ENCODE measurements at places on chromosomes 5 and 9.
A peak's percentile ranks its signal among the peaks of the same experiment; 100 is the strongest.

- no peak for DNase-seq
Measured at GRCh38 chr9:100355561-100355960, 2.8 kb upstream of the TEX10 start.

- no peak for DNase-seq
Measured at GRCh38 chr5:1642221-1642620, 118.5 kb upstream of the LPCAT1 start.

GRCh38 chr9:1048811-1049210 is 1.3 kb upstream of the DMRT2 start:
- no peak for DNase-seq

DNA sequence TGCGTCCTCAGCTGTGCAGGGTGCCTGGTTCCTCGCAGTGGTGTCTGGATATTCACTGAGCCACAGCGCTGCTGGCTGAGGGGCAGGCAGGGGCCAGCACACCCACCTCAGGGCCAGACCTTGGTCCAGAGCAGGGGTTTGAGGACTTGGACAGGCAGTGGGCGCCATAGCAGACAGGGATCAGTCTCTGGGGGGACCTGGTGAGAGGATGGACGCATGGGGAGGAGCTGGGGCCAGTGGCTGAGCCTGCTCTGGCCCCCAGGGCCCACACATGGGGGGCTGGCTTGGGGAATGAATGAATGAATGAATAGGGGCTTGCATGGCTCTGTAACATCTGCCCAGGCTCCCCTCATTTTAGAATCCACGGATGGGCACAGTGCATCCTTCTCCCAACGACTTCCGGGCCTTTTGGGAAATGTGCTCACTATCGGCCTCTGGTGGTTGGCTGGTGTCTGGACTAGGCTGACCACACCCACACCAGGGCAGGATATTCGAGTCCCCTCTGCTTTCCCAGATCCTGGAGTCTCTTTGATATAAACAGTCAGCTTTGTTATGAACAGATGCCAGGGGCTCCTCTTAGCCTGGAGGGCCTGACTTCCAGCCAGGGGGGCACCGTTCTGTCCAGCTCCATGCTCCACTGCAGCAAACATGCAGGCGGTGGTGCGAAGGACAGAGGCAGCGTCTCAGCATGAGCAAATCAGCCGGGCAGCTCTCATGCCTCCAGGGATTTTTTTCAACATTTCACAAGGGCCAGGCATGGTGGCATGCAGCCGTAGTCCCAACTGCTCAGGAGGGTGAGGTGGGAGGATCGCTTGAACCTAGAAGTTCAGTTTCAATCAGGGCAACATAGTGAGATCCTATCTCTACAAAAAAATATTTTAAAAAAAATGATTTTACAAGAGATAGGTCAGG is 62.6 kb downstream of the NEK6 start:
- peak; percentile 27 for DNase-seq

GRCh38 chr5:59542306-59542705 is 351.2 kb downstream of the PDE4D start:
- DNase-seq = no peak

GRCh38 chr5:97764700-97765099 is 581.7 kb upstream of the RIOK2 start:
- DNase-seq = no peak

GRCh38 chr5:85000671-85001070 is 616.0 kb upstream of the EDIL3 start:
- no peak for DNase-seq

GRCh38 chr9:16442622-16443021 is 427.8 kb downstream of the BNC2 start:
- no peak for DNase-seq

GRCh38 chr5:138974227-138975063 is 99.3 kb upstream of the LRRTM2 start:
- DNase-seq = peak; percentile 38

- DNase-seq = peak; percentile 19
Measured at GRCh38 chr9:27572061-27572460, 1.2 kb downstream of the C9orf72 start.

- DNase-seq = no peak
Measured at GRCh38 chr9:115413766-115414382, 295.9 kb upstream of the TNC start.

GRCh38 chr5:53397141-53397757 is 83.2 kb upstream of the FST start:
- DNase-seq = no peak

- no peak for DNase-seq
Measured at GRCh38 chr9:80968611-80969010, 720.7 kb downstream of the TLE1 start.

- DNase-seq = no peak
Measured at GRCh38 chr5:134976841-134977240, 9.1 kb downstream of the CATSPER3 start.

DNA sequence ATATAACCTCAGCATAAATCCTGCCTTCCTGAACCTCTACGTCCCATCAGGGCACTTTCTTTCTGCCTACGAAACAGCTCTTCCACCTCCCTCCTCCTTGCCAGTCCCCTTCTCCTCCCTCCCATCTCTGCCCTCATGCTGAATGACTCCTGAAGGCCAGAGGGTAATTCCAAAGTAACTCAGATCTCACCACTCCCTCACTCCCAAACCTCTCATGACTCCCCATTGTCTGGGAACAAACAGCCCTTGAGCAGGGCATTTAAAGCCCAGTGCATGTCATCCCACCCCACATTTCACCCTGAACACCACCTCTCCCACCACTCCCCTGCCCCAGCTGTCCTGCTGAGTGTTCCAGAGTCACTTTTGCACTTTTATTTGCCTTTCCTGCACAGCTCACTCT is 8.9 kb upstream of the FBP1 start:
- no peak for DNase-seq

DNA sequence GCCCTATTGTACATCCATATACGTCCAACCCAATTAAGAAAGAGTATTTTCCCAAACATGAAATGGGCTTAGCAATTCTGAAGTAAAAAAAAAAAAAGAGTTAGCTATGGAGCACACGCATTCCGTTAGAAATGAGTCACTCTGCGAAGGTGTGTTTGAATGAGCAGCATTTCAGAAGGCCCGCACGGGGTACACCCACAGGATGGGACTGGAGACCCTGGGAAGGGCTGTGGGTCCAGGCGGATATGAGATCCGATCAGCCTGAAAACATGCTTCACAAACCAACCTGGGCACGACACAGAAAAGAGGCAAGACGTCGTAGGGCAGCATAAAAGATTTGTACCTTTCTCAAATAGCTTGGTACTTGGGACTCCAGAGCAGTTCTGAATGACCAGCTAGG is 173.9 kb upstream of the KLF9 start:
- DNase-seq = no peak

- no peak for DNase-seq
Measured at GRCh38 chr5:174919351-174919750, 195.0 kb downstream of the MSX2 start.

DNA sequence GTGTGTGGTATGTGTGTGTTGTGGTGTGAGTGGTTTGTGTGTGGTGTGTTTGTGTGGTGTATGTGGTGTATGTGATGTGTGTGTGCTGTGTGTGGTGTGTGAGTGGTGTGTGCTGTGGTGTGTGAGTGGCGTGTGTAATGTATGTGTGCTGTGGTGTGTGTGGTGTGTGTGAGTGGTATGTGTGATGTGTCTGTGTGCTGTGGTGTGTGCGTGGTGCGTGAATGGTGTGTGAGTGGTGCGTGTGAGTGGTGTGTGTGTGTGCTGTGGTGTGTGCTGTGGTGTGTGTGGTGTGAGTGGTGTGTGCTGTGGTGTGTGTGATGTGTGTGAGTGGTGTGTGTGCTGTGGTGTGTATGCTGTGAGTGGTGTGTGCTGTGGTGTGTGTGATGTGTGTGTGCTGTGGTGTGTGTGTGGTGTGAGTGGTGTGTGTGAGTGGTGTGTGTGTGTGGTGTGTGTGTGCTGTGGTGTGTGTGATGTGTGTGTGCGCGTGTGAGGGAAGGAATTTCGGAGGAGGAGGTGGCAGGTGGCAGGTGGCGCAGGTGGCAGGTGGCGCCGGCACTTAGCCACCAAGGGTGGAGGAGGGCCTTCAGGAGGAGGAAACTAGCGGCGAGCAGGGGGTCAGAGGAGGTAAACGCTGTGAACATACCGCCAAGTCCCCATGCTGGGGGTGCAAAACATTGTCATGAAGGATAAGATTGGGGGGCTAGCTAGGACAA is 191.8 kb downstream of the MELK start:
- peak; percentile 60 for DNase-seq

GRCh38 chr5:177390363-177391300 is 6.4 kb downstream of the SLC34A1 start:
- peak; percentile 90 for DNase-seq

DNA sequence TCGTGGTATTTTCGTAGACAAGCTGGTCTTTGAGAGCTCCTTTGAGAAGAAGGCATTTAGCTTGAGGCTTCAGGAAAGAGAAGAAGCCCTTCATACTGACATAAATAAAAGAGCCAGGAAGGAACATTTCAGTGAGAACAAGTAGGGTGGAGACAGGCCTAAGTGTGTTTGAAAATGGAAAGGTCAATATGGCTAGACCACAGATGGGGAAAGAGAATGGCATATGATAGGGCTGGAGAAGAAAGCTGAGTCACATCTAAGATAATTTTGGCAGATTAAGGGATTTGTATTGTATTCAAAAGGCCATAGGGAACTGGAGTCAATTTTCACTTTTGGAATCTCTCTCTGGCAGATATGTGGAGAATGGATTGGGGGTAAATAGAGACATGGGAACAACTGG is 374.9 kb downstream of the TMEM38B start:
- DNase-seq = no peak

DNA sequence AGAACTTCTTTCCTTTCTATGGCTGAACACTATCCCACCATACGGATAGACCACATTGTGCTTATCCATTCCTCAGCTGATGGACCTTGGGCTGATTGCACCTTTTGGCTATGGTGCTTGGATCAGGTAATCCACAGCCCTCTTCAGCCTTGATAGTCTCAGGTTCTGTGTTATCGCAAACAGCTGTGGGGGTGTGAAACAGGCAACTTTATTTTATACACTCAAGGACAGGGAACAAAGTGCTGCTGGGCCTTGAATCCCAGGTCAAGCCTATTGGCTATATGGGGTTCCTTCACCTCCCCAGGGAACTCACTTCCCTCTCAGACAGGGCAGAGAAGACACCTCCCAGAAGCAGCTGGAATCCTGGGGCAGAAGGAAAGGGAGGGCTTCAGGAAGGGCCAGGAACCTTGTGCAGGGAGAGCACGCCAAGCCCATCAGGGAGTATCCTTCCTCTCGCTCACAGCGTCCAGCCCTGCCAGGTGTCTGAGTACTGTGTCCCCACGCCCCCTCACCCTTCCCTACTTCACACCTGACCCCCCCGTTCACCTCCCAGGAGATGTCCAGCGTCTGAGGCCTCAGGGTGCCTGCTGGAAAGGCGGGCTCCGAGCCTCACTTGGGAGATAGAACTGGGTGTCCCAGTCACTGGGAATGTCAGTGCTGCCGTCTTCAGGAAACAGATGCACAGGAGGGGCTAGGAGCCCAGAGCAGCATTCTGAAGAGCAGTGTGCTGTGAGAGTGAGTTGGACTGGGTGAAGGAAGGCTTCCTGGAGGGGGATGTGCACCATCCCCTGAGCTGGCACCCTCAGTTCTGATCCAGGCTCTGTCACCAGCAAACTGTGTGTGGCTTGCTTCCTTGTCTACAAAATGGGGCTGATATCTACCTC is 32.8 kb downstream of the AFAP1L1 start:
- DNase-seq = no peak

GRCh38 chr9:112396416-112396815 is 16.5 kb downstream of the HSDL2 start:
- DNase-seq = no peak

GRCh38 chr5:90446961-90447360 is 27.6 kb downstream of the MBLAC2 start:
- DNase-seq = no peak

DNA sequence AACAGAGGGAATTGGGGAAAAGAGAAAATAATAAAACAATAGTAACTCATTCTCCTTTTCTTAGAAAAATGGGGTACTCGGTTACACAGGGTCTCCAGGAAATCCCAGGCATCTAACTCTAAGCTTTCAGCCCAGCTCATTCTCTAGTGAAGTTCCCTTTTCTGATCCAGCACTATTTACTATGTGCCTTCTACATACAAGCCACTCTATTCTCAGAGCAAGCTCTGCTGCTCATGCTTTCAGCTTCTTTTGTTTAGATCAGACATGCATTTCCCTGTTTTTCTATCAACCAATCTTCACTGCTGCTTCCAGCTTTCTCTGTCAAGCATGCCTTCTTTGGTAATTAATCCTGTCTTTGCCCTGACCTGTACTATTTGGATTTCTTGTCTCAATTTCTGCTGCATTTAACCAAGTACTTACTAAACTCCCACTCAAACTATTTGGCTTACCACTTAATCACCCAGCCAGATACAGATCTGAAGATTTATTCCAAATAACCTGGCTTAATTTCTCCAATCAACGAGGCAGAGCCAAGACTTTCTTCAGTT is 25.3 kb downstream of the OSMR start:
- no peak for DNase-seq

GRCh38 chr5:157870837-157871834 is 12.2 kb upstream of the CLINT1 start:
- no peak for DNase-seq

GRCh38 chr9:122265149-122265915 is 650 bp downstream of the MRRF start:
- DNase-seq = no peak

GRCh38 chr9:137218754-137219271 is 3.2 kb downstream of the RNF208 start:
- DNase-seq = no peak

GRCh38 chr9:131697097-131697496 is 42.8 kb downstream of the RAPGEF1 start:
- peak; percentile 75 for DNase-seq

DNA sequence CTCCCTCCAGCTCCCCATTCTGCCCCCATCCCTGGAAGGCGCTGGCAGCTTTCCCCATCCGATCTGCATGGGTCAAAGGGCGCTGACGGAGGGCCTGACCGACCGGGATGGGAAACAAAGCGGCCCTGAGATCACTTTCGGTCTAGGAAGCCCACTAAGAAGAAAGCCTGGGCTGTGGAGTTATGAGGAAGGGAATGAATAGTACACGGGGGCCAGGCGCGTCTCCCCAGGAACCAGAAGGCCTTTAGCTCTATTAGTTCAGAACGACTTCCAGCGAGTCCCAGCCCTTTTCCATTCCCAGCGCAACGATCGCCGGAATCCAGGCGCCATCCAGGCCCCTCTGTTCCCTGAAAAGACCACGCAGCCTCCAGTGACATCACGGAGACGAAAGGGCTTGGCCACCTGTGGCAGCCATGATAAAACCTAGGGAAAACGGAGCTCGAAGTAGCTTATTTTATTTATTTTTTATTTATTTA is 70.1 kb upstream of the CCDC180 start:
- DNase-seq = no peak

GRCh38 chr9:112711050-112711689 is 6.7 kb downstream of the INIP start:
- DNase-seq = peak; percentile 40

DNA sequence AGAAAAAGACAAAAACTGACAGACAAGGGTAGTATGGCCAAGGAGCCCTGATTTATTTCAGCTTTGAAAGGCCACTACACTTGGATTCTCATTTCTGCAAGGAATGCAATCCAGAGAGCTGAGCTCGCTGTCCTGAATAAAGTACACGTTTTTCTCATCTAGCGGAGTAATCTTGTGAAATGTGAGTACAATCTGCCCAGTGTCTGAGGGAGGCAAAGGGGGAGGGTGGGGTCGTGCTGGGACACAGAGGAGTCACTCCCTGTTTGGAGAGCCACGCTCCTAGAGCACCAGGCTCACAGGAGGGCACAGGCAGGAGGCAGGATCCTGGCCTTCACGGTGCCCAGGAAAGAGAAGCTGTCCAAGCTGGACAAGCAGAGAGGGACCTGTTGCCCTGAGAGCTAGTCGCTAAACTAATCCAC is 51.0 kb upstream of the IFNK start:
- peak; percentile 16 for DNase-seq

- DNase-seq = no peak
Measured at GRCh38 chr5:174549254-174549653, 175.1 kb upstream of the MSX2 start.

- DNase-seq = no peak
Measured at GRCh38 chr9:95435074-95435728, 81.6 kb downstream of the PTCH1 start.
